ENCODE measurements at places on chromosomes 3 and 15.
A peak's percentile ranks its signal among the peaks of the same experiment; 100 is the strongest.

DNA sequence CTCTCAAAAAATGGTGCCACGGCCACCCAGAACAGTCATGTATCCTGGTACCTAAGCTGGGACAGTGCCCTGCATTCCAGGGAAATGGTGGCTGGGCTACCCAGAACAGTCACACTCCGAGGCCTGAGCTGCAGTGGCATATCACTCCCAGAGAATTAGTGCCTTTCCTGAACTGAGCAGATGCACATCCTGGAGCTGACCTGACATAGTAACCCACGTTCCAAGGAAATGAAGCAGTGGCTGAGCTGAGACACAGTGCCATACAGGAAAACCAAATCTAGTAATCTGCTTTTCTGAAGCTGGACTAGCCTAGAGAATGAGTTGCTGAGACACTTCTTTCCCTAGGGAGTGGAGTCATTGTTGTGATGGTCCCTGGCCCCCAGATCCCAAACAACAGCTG, 41.8 kb downstream of the SERP1 start:
- DNase-seq, result no peak

DNA sequence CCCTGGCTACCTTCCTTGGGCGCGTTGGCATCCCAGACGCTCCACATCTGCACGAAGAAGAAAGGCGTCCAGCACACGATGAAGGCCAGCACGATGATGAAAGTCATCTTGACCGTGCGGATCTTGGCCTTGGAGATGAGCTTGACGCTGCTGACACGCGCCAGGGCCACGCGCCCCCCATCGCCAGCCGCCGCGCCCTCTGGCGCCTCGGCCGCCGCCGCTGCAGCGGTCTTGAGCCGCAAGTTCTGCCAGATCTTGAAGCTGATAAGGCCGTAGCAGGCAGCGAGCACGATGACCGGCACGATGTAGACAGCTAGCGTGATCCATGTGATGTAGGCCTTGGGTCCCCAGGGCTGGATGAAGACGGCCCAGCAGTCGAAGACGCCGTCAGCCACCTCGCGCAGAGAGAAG, 2.2 kb downstream of the OXTR start:
- DNase-seq, result no peak

- DNase-seq, result no peak
Observed at GRCh38 chr15:79169526-79170133, 79.0 kb upstream of the RASGRF1 start.

DNA sequence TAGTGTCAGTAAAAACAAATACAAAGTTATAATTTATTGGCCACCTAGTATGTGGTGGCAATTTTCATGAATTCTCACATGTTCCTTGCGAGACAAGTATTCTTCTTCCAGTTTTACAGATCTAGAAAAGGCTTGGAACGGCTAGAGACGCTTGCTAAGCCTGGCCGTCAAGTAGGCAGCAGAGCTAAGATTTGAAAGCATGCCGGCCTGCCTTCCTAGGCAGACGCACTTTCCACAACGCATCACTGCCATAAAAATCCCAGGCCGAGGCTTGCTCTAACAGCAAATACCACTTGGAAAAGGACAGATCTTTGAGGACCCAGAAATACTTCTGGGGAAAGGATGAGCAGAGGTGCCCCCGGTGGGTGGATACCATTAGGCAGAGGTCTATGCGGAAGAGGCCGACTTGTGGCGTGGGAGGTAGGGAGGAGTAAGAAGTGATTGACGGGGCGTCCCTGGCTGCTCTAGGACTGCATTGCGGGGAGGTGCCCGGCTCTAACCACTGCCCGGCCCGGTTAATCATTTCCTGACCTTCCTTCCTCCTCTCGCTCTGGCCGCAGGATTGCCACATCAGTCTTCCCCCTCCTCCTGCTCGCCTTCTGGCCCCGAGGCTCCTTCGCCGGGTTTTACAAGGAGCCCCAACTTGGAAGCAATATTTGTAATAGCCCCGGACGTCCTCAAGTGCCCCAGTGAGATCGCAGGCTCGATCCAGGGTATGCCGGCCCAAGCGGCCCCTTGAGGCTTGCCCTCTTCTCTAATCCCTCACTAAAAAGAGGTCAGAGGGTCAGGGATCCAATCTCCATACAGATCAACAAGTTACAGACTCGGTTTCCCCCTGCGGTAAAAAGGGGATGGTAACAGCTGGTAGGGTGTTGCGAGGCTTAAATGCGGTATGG, 1.3 kb upstream of the USP3 start:
- peak; percentile 76 for DNase-seq

All from stimulated activated CD4-positive, alpha-beta T cell treated with anti-CD3 and anti-CD28 coated beads, Interleukin-12 subunit alpha, Interleukin-12 subunit beta, amount 100 ng/mL, for 48 hours (primary cell).